ENCODE measurements at places on chromosomes 13 and 19.

DNA sequence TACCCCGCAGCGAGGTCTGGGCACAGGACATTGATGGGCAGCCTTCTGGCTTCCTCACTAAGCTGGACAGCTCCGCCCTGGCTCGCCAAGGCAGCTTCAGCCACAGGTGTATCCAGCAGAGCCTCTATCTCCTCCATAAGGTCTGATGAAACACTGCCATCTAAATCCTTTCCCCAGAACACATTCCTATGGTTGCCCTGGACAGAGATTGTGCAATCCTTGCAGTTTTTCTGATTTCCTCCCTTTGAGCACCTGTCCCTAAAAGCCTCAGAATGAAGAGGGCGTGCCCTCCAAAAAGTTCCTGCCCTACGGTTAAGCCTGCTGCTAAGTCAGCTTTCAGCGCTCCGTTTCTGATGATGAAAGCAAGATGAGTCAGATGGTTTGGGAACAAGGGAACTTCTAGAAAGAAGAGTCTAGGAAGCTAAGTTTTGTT lies 21.0 kb downstream of the CLEC4M start:
- no peak for DNase-seq

DNA sequence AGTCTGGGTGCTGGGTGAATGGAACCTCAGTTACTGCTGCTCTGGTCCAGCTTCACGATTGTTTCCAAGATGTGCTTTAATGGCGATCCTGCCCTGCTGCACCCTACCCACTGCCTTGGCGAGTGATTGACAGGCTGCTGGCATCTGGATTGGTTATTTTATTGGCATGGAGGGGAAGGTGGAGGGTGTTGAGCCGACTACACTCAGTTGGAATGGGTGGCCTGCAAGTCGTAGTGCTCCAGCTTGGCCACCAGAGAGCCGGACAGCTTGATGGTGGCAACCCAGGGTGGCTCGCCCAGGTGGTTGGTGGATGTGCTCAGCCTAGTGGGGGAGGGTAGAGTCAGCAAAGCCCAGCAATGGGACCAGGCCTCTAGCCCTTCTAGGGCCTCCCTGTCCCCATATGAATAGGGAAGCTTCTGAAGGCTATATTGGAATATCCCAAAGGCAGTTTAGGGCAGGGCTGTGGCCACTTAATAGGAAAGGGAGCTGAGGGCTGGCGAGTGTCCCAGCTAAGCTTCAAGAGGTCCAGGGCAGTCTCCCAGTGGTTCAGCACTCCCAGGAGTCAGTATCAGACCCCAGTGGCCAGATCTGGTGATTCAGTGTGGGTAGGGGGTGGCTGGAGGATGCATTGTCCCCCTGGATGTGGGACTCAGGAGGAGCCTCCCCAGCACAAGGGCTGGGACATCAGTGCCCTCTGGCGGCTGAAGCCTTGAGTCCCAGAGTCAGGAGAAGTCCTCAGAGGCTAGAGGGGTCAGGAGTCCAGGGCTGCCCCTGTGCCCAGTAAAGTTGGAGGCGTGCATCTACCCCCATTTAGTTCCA lies 3.4 kb downstream of the GGN start:
- DNase-seq = no peak

GRCh38 chr13:21018220-21018619 lies 43.2 kb downstream of the LATS2 start:
- DNase-seq = no peak

- peak; percentile 94 for DNase-seq
Measured at GRCh38 chr19:42555317-42555716, 27.0 kb upstream of the CEACAM1 start.

DNA sequence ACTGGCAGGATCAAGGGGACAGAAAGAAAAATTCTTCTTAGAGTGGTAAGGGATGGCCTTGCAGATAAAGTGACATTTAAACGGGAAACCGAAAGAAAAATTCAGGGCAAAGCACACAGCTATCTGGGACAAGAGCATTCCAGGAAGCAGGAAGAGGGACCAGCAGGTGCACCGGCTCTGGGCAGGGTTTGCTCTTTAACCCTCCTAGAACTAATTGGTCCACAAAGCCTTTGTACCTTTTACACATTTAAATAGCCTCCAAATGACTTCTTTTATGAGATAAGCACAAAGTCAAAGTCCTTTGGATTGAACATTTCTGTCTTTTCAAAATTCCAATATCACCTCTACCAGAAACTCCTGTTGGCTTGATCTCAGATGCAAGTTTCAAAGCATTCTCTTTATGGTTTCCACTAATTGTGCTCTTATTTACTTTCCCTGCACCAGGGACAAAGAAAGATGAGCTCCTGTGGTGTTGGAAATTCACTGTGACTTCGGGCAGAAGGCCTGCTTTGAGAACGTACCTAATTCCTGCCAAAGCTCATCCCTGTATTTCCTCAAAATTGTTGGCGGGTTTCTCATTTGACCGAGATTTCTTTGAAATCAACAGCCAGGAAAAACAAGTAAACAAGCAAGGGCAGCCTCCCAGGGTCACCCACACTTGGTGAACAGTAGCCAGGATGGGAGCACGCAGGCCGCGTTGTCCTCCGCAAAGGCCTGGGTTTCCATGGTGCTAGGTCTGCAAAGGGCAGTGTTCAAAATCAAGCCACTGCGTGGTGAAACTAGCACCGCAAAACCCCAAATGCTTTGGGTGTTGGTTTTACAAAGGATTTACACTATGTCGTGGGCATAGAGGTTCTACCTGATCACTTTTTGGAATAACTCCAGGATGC lies 98.6 kb downstream of the IRS2 start:
- no peak for DNase-seq

Measured in GDM1 (cell line).